Amygdala (tissue), 56 donors: ENCODE measurements at places on chromosomes 2 and 18.

DNA sequence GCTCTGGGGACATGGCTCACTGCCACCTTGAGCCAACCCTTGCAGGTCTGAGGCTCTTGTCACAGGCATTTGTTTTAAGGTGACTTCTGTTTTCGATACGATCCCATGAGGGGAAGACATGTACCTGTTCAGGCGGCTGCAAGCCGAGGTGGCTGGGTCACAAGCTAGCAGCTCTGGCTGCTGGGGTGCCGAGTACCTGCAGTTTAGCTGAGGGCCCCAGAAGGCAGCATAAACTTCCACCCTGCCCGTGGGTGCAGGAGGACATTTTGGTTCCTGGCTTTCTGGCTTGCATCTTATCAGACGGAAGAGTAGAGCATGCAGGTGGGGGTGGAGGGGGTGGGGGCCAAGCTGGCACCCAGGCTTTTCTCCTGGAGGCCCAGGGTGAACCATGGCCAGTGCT, 28.4 kb downstream of the COA5 start:
- DNase-seq: no peak

DNA sequence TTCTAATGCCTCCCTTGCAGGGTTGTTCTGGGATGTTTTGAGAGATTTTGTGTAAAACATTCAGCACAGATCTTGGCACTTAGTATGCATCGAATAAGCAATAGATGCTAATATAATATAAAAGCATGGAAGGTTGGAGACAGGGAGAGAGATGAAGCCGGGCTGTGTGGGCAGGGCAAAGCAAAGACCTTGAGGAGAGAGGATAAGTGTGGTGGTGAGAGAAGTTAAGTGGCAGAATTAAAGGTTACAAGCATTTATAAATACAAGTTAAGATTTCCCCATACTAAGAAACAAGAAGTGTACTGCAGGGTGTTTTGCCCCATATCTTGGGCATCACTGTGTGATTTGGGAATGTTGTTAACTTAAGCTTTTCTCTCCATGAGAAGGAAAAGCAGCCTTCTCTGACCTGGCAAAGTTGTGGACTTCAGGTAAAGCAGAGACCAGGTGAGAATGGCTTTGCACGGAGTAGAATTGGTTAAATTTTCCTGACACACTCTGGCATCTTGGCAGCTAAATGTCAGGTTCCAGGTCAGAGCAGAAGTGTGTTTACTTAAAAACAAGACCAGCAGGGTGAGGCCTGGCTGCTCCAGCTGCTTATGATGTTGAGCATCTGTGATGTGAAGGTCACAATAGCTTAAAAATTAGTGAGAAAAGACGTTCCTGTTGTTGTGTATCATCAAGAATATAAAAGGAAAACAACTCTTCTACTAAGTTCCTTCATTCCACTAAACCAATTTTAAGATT, 288.5 kb upstream of the HNMT start:
- no peak for DNase-seq

- no peak for DNase-seq
Observed at GRCh38 chr2:232833830-232834229, 36.2 kb upstream of the SNORC start.

DNA sequence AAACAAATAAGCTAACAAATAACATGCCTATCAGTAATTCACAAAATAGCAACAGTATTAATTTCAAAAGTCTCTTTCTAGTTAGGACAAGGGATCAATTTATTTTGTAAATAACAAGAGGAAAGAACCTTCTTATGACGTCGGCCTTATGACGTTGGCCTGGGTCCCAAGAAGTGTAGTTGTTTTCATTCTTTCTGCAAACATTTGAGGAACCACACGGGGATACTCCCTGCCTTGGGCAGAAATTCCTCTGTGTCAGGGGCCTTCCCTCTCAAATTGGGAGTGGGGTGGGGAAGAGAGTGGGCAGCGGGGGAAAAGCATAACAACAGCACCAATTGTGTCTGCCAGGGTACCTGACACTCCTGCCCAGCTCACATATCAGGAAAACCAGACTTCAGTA, 1.3 kb downstream of the CCDC68 start:
- DNase-seq: no peak

GRCh38 chr18:75439348-75439747, 11.8 kb upstream of the SMIM21 start:
- no peak for DNase-seq
